ENCODE measurements at places on chromosomes 2 and 18. TPM values are rescaled to one million over a fixed set of nuclear protein-coding genes. Genes with fewer than 3 reads are reported as not detected.

- DNase-seq: no peak
Measured at GRCh38 chr2:215479536-215480240, 43.8 kb upstream of the FN1 start.

- peak; percentile 93 for DNase-seq
Measured at GRCh38 chr18:48446582-48447225, 37.5 kb upstream of the ZBTB7C start.

DNA sequence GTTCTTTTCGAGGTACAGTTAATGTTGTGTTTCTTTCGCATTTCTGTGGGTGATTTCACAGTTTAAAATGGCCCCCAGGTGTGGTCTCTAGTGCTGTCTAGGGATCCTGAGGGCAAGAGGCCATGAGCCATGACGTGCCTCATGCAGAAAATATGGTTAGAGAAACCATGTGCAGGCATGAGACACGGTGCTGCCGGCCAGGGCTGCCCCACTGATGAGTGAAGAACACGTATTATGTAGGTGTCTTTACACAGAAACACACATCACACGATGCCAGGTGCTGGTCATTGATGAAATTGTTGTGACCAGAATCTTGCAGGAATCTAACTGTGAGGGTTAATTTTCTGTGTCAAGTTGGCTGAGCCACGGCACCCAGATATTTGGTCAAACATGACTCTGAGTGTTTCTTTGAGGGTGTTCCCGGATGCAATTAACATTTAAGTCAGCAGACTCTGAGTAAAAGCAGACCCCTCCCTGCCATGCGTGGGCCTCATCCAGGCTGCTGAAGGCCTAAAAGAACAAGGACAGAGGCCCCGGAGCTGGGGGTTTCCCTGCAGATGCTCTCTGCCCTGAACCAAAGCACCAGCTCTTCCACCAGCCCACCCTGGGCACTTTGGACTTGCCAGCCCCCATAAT, 463.0 kb upstream of the MYT1L start:
- DNase-seq: no peak

DNA sequence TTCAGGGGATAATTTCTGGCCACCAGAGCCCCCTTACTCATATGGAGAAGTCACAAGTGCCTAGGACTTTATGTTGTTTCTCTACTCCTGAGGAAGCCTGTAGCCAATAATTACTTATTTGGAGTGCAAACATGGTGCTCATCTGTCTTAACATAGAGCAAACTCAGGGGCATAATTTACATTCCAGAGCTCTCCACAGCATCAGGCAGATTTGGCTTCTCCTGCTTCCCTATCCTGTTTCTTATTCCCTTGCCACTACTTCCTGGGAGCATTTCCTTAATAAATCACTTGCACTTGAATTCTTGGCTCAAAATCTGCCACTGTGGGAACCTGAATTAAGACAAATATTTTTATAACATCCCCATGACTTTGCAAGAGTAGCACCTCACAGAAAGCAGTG, 960.9 kb downstream of the SOCS6 start:
- no peak for DNase-seq

DNA sequence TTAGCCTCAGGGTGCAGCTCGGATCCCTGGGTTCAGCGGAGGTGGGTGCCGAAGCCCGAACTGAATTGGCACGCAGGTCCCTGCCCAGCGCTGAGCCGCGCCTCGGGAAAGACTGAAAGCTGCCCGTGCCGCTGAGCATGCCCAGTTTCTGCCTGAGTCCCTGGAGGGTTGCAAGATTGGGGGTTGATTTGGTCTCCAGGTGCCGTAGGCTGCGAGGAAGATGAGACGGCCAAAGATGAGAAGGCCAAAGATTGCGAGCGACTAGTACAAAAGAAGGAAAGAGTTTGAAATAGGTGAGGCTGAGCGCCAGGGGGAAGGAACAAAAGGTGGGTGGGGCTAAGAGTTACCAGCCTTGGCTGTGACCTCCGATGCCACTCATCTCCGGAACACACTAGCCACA, 852 bp upstream of the KCNH7 start:
- no peak for DNase-seq

DNA sequence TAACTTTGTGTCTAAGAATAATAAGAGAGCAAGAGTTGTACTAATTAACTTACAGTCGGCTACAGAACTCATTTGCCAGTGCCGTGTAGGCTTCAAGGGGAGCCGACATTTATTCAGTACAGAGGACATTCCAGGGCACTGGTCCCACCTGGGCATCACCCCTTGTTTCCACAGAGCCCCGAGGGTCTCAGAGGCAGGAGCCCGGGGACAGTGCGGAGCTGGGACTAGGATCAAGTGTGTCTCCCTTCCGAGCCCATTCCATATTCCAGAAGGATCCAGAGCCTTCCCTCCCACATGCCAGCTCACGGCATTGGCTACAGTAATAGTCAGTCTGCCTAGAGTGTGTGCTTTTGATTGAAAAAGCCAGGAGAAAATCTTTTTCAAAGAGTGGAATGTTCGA, 71.5 kb upstream of the CTDP1 start:
- DNase-seq: peak; percentile 27

- no peak for DNase-seq
Measured at GRCh38 chr2:130814931-130815680, 21.6 kb upstream of the ARHGEF4 start.

DNA sequence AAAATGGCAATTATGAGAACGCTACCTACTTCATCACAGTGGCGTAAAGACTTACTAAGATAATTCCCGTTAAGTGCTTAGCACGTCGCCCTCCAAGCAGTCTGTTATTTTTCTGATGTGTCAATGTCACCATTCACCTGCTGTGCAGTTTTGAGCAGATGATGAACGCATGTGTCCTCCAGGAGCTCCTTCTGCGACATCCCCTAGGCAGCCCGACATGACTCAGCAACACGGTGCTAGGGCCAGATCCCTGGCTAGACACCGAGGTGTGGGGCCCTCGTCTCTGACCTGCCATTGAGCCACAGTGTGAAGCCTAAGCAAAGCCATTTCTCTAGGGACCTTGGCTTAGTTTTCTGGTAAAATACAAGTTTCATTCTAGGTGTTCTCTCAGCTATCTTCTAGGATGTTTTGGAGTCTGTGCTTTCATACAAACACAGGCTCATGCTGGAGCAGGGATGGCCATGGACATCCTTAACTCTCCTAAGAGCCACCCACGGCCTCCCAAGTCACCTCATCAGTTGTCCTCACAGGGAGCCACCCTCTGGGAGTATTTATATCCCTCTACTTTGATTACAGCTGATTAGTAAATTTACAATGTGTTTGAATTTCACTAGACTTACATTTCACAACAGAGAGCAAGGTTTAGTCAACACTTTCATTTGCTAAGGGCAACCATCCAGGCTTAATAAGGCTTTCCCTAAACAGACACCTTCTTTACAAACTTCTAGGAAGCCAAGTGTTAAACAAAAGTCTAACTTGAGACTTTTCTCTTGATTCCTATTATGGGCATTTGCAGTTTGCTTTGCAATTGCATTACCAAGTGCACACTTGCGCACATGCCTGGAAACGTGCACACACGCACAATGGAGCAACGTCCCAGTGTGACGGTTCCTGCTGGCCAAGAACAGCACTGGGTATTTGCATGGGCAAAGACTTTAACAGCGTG, 376.8 kb upstream of the ID2 start:
- no peak for DNase-seq

DNA sequence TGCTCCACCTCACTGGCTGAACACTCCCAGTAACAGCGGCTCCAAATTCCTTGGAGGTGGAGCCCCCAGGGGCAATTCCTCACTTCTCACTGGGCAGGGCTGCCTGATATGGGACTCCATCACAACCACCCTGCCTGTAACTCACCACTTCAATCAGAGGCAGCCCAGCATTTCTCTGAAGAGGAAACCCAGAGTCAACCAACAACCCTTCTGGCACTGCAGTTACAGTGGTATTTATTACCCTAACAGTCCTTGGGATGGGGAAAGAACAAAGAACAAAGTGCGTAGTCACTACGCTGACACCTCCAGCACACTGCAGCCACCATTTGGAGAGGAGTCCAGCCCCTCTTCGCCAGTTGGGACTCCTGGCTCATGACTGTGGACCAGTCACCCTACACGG, 85.7 kb upstream of the GALNT13 start:
- DNase-seq: no peak

DNA sequence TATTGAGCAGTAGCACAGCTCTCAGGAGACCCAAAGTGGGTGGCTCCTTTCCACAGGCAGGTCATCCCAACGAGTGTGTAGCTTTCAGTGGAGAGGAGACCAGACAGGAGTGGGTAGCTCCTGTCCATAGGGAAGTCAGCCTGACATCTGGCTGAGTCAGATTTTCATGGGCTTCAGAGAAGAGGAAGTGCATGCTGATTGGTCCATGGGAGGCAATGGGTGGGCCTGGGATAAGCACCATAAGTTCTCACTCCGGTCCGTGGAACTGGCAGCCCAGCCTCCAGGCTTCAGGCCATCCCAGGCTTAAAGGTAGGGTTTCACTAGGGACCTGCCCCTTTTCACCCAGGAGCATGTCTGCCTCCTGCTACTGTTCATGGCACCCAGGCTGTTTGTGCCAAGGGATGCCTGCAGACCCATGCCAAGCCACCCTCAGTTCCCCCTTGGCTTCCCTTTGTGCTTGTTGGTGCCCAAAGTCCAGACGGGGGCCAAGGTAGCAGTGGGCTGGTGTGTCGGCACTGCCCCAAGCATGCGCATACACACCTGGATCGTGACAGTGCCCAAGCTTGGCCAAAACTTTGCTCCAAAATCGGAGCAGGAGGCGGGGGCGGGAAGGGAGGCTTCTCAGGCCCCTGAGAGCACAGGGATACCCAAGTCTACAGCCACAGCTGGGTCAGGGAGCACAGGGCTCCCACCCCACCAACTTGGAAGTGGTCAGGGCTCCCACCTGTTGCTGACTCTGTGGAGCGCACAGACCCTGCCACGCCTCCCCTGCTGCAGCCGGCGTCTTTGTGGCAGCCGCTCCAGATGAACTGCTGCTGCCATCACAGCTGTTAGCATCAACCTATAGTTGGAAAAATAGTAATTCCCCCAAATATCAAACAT, 26.4 kb downstream of the MARCHF7 start:
- DNase-seq: no peak

- no peak for DNase-seq
Measured at GRCh38 chr2:174704061-174704460, 60.2 kb downstream of the CHRNA1 start.

DNA sequence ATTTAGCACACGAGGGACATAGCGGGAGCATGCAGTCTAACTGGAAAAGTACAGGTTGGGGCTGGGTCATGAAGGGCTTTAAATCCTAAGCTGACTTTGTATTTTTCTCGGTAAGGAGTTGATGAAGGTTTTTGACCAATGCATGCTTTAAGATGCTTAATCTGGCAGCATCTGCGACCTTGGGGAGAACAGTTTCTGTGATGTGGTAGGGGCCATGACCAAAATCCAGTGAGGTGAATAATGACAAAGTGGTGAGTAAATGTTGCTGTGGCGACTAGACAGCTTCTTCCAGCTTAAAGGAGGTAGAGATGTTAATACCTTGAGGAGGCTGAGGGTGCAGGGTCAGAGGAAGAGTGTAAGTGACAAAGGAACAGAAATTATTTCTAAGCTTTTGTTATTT, 174.6 kb upstream of the ALPP start:
- DNase-seq: no peak

DNA sequence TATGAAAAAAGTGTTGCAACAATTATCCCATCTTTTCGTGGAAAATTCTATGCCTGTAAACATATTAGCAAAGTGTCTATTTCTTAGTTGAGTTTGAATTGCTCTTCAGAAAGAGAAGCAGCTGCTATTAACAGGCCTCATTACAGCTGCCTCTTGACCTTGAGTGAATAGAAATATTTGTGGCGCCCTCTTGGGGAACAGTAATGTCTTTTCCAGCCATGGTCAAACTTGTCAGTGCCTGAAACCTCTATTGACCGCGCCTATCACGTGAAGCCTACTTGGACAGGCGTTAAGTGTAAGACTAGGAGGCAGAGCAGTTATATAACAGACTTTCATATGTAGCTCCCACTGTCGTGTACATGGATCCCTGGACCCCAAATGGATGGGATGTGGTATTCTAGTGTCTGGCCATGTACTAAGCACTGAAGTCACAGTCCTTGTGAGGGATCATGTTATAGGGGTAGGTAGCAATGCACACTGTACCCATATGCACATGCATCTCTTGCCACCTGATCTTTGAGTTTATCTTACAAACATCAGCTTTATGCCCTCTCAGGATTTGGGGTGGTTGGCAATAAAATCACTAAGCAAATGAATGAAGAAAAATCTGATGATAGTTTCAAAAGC, 245.0 kb downstream of the PTGR3 start:
- no peak for DNase-seq

GRCh38 chr18:9115984-9116383, 13.5 kb downstream of the NDUFV2 start:
- no peak for DNase-seq

GRCh38 chr2:239854596-239854995, 170.5 kb downstream of the NDUFA10 start:
- peak; percentile 13 for DNase-seq

GRCh38 chr18:59086522-59086921, 53.2 kb upstream of the SEC11C start:
- no peak for DNase-seq

DNA sequence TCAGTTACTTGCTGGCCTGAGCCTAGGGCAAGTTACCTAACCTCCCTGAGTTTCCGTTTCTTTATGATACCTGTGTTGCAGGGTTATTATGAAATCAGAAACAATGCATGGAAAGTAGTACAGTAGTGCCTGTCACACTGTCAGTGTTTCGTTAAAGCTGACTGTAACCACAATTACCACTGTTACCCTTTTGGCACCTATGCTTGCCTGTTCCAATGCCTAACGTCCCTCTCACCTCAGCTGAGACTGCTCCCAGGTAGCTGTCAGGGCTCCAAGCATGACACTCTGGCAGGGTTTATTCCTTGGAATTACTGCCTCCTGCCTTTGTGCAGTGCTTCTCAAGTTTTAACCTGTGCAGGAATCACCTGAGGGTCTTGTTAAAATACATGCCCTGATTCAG, 135.2 kb upstream of the RBMS1 start:
- no peak for DNase-seq

GRCh38 chr18:7393080-7393479, 162.2 kb downstream of the LRRC30 start:
- DNase-seq: no peak

DNA sequence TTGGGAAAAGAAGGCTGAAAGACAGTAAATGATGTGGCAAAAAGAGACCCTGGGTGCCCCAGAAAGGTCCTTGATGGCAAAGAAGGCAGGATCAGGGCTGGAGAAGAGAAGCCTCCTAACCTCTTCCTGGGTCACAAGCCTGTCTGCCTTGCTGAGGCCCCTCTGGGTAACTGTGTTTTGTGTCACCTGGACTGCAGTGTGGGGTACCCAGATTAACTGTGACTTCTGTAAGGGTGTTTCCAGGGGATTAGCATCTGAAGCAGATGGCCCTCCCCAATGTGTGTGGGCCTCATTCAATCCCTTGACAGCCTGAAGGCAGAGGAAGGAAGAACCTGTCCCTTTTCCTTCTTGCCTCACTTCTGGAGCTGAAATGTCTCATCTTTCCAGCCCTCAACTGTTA, 35.6 kb upstream of the APCDD1 start:
- no peak for DNase-seq

Gene SLC23A3
- 3.3 TPM for total RNA-seq

Gene PID1
- total RNA-seq: 24.3 TPM

Gene POLR1A
- 24.6 TPM for total RNA-seq

Gene NAT8
- not detected for total RNA-seq

Gene CIDEA
- 5.0 TPM for total RNA-seq

Gene CEP76
- 5.4 TPM for total RNA-seq

Gene LOXL3
- total RNA-seq: 9.2 TPM

Gene UNC80
- total RNA-seq: 0.22 TPM

Gene PLEK
- total RNA-seq: 21.0 TPM

Gene EVX2
- total RNA-seq: not detected

Gene SULT1C2
- total RNA-seq: 3.3 TPM
